ENCODE measurements at places on chromosomes 5 and 9.

GRCh38 chr9:86795047-86795442 is 152.3 kb downstream of the GAS1 start:
- no peak for DNase-seq

GRCh38 chr5:172293054-172293744 is 9.6 kb upstream of the UBTD2 start:
- DNase-seq: no peak

- DNase-seq: no peak
These were observed 461.2 kb upstream of the RIOK2 start for GRCh38 chr5:97644206-97644605.

- no peak for DNase-seq
These were observed 376 bp downstream of the GOLGA1 start for GRCh38 chr9:124940521-124940893.

- no peak for DNase-seq
These were observed 15.2 kb upstream of the SH3RF2 start for GRCh38 chr5:145921211-145921610.

DNA sequence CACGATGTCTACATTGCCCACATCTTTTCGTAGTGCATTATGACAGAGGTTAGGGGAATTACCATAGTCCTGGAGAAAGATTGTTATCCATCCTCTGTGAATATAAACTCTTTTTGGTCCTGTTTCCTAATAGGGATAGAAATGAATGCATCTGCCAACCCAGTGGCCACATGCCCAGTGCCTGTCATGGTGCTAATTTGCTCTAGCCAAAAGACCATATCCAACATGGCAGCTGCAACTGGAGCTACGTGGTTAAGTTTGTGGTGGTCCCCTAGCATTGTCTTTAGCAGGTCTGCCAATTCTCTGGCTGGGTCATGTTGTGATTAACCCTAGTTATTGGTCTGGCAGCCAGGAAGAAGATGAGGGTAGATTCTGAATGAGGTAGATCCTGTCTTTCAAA is 87.5 kb downstream of the FGF18 start:
- no peak for DNase-seq

- no peak for DNase-seq
These were observed 195.5 kb downstream of the SNCAIP start for GRCh38 chr5:122507581-122507980.

DNA sequence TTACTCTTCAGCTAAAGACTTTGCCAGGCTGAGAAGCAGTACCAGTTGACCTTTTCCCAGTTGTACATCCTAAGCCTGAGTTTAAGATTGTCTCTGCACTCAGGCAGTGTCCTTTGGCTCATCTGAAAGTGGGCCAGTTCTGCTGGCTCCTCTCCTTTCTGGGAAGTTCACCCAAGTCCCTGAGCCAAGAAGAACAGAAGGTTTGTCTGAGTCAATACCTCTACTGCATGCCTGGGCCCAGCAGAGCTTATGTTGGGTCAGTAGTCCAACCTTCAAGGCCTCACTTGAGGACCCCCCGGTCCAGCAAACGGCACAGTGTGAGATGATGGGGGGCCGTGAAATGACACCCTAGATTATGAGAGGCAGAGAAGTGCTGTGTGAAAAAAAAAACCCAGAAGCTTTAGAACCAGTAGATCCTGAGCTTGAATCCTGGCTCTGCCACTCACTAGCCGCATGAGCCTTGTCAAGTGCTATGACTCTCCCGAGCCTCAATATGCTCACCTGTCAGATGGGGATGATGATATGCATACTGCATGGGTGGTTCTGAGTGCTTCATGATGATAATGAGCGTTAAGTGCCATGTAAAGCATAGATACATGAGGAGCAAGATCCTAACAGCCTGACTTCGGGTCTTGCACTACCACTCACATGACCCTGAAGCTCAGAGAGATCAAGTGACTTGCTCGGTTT is 156.0 kb downstream of the MACROH2A1 start:
- DNase-seq: no peak

DNA sequence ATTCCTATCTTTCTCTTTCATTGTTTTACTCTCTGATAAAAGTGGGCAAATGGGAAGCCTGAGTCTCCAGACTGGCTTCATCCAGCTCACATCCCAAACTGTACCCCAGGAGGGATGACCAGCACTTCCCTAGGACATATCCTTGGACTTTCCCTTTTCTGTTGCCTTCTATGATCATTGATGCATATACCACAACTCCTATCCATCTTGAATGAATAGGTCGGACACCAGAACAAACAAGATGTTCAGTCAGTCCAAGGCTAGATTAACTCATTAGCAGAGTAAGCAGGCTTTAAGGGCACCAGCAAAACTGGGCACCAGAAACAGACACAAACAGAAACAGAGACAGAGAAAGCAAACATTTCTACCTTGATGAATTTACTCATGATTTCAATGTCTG is 159.1 kb upstream of the RGMB start:
- no peak for DNase-seq

DNA sequence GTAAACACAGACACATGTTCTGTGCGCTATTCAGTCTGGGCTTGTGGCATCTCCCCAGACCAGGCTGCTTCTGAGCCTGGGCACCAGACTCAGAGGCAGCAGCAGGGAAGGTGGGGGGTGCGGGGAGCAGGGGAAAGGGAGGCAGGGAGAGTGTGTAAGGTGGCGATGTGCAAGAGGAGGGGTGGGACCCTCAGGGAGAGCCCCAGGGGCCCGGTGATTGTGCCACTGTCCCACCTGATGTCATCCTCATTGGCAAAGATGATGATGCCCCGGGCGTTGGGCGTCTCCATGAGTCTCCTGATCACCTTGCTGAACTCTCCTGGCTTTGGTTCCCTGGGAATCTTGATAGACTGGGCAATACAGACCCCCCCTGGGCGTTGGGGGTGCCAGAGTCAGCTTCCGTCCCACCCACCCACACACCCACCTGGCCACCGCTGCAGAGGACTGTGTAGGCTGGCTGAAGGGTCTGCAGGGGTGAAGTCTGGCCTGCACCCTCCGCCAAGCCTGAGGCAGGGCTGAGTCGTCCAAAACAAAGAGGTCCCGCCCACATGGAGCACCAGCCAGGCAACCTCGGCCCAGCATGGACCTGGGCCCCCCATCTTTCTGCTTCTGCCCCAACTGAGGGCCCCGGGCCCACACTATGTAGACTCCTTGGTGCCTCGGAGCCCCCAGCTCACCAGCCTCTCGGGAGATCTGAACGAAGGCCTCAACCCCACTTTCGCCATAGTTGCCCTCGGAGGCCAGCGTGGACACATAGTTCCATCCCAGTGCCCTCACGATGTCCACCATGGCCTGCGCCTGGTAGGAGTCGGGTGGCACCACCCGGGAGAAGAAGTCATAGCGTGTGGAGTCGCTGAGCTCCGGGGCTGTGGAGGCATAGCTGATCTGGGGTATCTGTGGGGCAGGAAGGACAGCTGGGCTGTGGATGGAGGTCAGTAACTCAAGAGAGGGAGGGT is 3.7 kb downstream of the GRM6 start:
- no peak for DNase-seq

- no peak for DNase-seq
These were observed 39.2 kb upstream of the NRARP start for GRCh38 chr9:137341227-137341626.

- DNase-seq: peak; percentile 88
These were observed 57.9 kb downstream of the DIAPH1 start for GRCh38 chr5:141560725-141561483.

DNA sequence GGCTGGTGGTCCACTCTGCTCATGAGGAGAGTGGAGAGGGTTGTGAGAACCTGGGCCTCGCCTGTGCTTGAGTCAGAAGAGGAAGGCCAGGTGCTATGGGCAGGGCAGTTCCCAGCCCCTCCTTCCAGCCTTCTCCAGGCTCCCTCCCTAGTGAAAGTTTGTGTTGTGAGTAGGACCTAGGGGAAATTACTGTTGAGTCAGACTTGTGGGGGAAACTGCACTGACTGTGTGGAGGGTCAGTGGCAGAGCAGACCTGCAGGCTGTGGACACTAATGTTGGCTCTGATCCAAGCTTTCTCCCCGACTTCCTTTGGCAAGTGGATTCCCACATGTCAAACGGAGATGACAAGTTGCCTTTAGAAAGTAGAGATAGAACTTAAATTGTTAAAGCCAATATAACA is 102.6 kb downstream of the ARHGAP26 start:
- DNase-seq: no peak

- no peak for DNase-seq
These were observed 79.8 kb upstream of the KLF9 start for GRCh38 chr9:70494221-70494620.

- DNase-seq: no peak
These were observed 119.8 kb upstream of the PPP1R26 start for GRCh38 chr9:135359764-135360163.

GRCh38 chr9:136011703-136012496 is 50.7 kb upstream of the UBAC1 start:
- no peak for DNase-seq

DNA sequence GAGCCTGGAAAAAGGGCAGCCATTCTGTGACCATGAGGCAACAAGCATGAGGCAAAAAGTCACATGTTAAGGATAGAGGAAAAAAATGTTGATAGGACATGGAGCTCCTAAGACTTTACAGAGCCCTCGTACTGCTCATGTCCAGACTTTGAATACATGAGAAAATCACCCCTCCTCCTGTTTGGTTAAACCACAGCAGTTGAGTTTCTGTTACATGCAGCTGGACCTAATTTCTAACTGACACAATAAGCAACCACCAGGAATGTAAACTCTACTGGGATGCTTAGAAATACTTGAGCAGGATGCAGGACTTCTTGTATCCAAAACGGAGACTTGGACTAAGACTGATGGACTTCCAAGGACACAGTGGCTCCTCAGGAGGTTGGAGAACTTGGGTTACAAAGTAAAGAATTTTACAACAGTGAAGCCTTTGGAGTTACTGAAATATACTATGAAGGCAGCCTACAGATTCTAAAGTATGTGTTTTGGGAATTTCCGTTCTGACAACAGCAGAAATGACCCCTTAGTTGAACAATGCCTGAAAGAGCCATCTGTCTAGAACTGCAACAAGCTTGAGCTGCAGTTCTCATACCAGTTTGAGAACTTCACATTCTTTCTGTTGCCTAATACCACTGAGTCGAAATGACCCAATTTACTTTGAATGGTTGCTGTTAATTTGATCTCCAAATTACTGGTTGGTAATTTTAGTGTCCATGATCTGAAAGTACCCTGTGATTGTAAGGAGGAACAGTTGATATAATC is 268.9 kb downstream of the PIK3R1 start:
- peak; percentile 91 for DNase-seq

- no peak for DNase-seq
These were observed at the start of gene GRIN3A for GRCh38 chr9:101738566-101739183. Gene GRIN3A (minus strand): TSS chr9:101738647. CDS start chr9:101737979, 668 bp downstream.

GRCh38 chr5:150511578-150512367 is 3.8 kb downstream of the NDST1 start:
- DNase-seq: no peak

- DNase-seq: no peak
These were observed 74.7 kb upstream of the IFNE start for GRCh38 chr9:21556581-21557427.

DNA sequence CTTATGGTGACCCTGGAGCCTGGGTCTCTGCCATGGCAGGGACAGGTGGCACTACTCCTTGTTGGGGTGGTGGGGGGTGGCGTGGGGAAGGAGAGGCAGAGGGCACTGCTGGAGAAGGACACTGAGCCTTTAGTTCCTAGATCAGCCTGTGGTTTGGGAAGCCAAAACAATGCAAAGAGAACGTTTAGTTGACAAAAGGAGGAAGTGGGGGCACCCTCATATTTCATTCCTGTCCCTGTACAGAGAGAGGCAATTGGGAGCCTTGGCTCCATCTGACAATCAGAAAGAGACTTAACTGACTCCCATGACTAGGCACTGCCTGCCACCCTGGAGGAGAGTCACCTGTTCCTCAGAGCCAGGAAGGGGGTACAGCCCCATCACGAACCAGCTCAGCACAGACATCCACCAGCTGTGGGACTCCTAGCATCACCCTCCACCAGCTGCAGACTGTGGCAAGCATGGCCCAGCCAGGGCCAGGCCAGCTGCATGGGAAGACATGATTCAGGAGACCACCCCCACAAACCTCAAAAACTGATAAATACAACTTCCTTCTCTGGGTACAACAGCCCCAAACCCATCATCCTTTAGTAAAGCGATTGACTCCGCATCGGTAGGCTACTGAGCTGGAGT is 257.5 kb downstream of the HSPA4 start:
- no peak for DNase-seq

DNA sequence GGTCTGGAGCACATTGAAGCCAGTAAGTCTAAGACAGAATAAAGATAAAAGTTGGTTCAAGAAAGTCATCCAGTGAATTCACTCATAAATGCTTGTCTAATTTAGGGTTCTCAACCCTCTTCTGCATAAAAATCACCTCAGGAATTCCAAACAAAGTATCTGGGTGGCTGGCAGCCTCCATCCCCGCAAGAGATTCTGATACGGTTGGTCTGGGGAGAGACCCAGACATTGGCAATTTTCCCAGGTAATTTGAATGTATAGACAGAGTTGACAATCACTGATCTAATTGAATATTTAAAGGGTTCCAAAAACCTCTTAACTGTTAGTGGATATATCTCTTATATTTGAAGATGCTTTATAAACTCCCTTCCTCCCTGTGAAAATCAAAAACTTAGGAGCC is 14.9 kb downstream of the ADAMTSL1 start:
- no peak for DNase-seq

DNA sequence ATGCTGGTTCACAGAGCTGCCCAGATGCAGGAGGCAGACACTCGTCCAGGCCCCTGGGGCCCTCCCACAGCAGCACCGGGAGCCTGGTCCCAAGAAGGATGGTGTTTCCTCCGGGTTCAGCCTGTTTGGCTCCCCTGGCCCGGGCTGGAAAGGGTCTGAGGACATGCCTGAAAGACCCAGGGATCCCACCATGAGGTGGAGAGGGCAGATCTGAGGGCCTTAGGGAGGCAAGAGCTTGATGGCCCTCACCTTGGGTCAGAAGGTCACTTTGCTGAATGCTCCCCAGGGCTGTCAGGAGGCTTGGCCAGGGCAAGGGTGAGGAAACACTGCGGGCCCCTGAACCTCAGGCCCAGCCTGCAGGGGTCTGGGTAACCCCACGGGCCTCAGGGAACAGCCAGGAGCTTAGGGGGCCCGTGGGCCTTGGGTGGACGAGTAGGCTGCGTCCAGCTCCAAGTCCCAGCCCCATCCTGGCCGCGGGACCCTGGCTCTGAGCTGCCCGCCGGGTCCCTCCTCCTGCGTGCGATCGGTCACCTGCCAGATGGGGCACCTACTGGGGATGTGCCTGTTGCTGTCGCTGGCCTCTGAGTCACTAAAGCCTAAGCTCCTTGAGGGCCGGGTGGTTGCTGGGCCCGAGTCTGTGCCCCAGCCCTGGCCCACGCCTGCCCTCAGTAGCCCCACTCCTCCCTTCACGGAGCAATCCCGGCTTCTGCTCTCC is 106.2 kb downstream of the ZNF354C start:
- no peak for DNase-seq

Data from AG04449 (cell line).